ENCODE measurements at places on chromosomes 6 and 20.

DNA sequence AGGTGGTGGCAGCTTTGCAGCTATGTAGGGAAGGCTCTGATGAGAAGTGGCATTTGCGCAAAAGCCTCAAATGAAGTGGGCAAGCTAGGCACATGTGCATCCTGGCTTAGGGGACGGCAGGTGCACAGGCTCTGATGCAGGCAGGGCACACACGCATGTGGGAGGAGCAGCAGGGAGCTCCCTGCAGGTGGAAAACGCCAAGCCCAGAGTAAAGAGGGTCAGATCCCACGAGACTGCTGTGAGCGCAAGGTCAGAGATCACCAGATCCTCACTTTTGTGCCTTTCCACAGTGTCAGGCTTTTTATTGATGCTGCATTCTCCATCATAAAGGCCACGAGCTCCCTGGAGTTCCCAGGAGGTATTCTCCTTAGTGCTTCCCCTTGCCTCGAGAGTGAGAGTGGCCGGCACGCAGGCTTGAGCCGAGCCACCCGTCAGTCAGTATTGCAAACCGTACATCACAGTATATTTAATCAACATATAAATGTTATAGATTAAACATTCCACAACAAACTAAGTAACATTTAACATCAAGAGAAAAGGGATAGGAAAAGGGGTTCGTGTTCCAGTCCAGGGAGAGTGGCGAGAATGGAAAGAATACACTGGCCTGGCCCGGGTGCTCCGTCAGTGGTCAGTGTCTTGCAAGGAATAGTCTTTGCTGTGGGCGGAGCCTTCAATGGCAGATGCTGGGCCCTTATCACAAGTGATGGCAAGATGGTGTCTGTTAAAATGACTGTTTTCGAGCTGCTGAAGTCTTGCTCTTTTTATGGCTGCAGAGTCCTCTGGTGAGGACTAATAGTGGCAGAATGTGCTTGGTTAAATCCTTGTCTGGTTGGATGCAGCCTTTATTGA is 109.4 kb downstream of the SYNDIG1 start:
- DNase-seq = no peak

DNA sequence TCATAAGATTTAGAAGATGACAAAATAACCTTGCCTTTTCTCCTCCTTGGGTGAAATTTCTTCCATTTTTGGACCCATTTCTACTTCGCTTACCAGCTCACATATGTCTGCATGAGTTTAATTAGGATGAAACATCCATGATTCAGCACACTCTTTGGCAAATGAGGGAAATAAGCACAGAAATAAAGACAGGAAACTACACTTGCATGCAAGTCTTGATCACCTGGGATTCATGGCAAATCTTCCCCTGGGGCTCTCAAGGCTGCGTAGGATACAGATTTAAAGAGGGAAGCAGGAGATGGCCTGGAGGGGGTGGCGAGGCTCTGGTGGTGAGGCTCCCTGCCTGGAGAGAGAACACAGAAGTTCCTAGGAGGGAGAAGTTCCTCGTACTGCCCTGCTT is 147.8 kb downstream of the EDN3 start:
- no peak for DNase-seq

DNA sequence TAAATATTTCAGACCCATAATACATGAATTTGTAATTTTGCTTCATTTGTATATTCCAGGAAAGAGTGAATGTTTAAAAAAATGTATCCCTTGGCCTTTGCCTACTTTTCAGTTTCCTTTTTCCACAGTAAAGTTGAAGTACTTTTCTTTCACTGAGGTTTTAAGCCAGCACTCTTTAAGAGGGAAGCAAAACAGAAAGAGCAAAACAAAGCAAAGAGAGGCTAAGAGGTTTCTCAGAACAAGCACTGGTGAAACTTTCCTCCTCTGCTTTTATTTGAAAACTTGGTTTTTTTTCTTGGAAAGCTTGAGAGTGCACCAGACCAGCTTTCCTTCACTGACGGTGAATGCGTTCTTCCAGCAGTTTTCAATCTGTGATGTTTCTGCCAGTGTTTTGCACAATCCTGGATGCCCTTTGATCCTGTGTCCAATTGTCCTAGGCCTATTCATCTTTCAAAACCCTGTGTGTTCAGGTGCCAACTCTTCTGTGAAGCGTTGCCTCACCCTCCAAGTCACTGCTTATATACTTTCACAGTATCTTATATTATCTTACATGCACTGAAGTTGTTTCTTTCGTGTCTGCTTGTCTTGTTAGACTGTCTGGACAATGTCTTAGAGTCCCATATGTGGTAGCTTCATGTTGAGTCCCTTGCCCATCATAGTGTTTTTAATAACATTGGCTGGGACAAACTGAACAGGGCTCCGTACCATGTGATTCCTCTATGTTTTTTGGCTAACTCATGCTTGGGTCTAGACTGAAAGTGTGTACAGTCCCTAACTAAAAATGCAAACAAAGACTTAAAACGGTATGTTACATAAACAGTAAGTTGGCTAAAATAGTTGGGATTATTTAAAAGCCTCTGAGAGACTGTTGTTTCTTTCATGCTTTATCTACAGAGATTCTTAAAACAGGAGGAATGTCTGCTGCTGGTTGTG is 1.9 kb downstream of the RNF217 start:
- peak; percentile 65 for DNase-seq

DNA sequence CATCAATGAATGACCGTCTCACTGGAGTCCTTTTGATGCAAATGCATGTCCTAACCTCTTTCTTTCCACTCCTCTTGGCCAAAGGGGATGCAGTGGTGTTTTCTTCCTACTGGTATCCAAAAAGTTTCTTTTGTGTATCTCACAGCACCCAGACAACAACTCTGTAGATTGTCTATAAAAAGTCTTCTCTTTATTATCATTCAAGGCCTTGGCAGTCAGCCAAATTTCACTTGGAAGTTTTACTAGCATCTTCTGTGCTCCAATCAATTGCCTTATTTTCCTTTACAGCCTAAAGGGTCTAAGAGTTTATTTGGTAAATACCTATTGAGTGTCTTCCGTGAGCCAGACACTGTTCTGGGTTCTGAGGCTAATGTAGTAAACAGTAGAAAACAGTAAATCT is 150.2 kb upstream of the RNF217 start:
- no peak for DNase-seq

DNA sequence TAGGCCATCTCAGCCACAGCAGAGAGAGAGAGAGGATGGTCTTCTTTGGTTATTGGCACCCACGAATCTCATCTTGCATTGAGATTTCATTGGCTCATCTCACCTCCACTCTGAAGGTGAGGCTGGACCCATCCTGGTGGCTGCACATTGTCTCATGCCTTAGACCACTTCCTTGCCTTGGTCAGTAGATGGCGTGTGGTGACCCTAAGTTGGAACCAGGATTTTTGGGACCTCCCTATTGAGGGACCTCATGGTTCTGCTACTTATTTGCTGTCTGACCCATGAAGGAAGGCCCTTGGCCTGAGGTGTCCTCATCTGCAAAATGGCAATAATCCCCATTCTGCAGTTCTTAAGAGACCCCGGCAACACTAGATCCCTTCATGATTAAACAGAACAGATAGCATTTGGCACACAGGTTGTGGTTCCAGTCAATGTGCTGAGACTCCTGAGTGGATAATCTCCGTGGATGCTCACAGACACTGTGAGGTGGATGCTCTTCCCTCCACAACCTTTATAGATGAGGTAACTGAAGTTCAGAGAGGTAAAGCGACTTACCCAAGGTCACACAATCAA is 21.5 kb upstream of the AAR2 start:
- DNase-seq = peak; percentile 31

DNA sequence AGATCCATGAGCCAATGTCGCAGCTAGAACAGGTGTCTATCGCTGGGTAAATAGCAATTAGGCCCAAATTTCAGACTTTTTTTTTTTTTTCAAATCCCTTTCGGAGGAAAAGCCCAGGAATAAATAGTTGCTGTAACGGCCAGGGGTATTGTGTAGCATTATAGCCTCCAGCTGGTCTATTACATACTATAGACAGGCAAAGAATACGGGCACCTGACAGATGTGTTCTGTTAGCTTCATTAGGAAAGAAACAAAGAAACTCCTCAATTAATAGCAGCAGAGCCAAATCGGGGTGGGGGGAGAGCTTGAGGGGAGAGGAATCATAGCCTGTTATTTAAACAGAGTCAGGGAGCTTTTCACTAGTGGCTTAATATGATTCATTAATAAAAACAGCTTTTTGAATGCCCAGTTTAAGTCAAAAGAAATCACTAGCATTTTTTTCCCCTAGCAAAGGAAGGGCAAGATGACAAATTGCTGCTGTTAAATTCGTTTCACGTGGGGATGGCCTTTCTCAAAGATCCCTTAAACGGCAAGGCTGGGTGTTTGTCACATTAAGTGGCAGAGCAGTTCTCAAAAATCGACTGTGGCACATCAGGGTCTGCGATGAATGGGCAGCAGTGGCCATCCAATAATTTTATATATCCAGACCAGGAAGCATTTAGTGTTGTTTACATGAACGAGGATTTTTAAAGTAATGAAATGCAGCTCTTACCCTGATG is 139.4 kb downstream of the ID4 start:
- DNase-seq = no peak

DNA sequence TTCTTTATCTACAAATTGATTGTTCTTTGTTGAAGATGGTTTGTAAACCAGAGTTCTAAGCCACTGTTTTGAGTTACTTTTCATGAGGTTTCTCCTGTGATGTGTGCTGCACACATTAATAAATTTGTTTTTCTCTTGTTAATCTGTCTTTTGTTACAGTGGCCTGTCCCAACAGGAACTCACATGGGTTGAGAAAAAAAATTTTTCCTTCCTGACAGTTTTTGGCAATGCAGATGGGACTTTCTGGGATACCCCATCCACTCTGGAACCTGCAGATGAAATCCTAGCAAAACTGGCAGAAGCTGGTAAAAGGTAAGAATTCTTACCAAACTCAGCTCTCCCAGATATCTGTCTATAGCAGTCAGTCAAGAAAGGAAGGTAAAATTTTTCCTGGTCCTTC is 88.1 kb downstream of the CEP162 start:
- peak; percentile 46 for DNase-seq

- DNase-seq = peak; percentile 79
Measured at GRCh38 chr6:38493931-38494547, 145.7 kb downstream of the BTBD9 start.

DNA sequence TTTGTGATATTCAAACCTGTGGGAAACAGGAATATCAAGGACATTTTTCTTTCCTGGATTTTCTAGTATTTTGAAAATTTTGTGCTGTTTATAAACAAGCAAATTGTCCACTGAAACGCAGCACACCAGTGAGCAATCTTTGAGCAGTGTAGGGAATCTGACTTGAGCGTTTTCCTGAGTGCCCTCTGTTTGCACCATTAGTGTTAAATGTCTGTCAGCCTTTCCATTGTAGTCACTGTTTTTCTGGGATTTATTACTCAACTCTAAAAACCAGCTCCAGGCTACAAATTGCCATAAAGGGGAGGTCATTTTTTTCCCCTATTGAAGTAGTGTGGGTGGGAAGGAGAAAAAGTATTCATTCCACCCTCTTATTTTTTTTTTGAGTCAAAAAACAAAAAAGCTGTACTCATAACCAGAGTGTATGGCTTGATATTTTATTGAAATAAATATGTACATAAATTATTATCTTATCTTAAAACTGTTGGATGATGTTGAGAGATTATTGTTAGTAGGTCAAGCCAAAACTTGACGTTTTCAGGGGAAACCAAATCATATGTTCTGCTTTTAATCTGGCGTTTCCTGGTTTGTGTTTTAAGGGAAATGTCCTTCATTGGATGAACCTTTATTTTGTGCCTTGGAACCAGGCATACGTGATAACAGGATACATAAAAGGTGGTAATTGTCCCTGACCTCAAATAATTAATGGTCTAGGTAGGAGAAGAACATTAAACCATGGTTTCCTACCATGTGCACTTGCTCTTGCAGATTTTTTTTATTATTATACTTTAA is 51.8 kb downstream of the TSHZ2 start:
- peak; percentile 3 for DNase-seq

GRCh38 chr6:109260126-109260525 is 122.1 kb downstream of the CD164 start:
- no peak for DNase-seq

DNA sequence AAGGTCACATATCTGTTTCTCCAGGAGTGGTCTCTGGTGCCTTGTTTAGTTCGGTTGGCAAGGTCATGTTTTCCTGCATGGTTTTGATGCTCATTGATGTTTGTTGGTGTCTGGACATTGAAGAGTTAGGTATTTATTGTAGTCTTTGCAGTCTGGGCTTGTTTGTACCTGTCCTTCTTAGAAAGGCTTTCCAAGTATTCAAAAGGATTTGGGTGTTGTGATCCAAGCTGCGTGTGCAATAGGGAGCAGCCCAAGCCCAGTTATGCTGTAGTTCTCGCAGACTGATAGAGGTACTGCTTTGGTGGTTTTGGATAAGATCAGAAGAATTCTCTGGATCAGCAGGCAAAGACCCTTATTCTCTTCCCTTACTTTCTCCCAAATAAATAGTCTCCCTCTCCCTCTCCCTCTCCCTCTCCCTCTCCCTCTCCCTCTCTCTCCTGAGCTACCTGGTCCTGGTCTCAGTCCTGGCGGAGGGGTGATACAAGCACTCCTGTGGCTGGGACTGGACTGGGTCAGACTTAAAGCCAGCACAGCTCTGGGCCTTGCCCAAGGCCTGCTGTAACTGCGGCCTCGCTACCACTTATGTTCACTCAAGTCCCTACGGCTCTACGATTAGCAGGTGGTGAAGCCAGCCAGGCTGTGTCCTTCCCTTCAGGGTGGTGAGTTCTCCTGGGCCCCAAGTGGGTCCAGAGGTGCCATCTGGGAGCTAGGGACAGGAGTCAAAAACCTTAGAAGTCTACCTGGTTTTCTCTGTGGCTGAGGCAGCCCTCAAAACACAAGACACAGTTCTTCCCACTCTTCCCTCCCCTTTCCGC is 27.3 kb upstream of the GRM4 start:
- no peak for DNase-seq

DNA sequence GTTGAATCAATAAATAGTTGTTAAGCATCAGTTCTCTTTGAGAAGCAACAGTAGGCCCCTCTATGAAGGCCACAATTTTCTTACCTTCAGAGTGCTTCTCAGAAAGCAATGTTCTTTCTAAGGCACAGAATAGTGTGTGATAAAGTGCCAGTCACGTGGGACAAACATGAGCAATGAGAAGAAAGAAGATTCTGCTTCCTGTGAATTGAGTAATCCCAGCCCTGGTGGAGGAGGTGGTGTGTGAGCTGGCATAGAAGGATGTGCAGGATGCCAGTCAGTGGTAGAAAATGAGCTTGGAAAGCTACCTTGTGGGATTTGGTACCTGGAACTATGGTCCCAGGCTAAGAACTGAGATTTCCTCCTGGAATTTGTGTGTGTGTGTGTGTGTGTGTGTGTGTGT is 21.7 kb downstream of the KIZ start:
- no peak for DNase-seq

GRCh38 chr6:121765060-121765459 is 329.6 kb downstream of the GJA1 start:
- no peak for DNase-seq

Measured in dermis microvascular lymphatic vessel endothelial cell (primary cell).